ENCODE measurements at places on chromosomes 7 and 10. TPM values are rescaled to one million over a fixed set of nuclear protein-coding genes. Genes with fewer than 3 reads are reported as not detected.

AKR1E2 gene
- total RNA-seq, result 6.6 TPM

ATXN7L1 gene
- total RNA-seq, result 8.5 TPM

SKIDA1 gene
- 0.05 TPM for total RNA-seq

RADIL gene
- total RNA-seq, result 0.26 TPM

FKBP6 gene
- not detected for total RNA-seq

- DNase-seq, result no peak
- H3K4me3 ChIP-seq, result no peak overlapping the region
- no peak overlapping the region for H3K27ac ChIP-seq
- H3K27me3 ChIP-seq, result peaks cover 1% of the 10 kb centered on the region
- no peaks in the 10 kb centered on the region for H3K4me1 ChIP-seq
- H3K36me3 ChIP-seq, result no peaks in the 10 kb centered on the region
Measured at GRCh38 chr7:34011017-34011695, 105.8 kb downstream of the BMPER start.

DNA sequence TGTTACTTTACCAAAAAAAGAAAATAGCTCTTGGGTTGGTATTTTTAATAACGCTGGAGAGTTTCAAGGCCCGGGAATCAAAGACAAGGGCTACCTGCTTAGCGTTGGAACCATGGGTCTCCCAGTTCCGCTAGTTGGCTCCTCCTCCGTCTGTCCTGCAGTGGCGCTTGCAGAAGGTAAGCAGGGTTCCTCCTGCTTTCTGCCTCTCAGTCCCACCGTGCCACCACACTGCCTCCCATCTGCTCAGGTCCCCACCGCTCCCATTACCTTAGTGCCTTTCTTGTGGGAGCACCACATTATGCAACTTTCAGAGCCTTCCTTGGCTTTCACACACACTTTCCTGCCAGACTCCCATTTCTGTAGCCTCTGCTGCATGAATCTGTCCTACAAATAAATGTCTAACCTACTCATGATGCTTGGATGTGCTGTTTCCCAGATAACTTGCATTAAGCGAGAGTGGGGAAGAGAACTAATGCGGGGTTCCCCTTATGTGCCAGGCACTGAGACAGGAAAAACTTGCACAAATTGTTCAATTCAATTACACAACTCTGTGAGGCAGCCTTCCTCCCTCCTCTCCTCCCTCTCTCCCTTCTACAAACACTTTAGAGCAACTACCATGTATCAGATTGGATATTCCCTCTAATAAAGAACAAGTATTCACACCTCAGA, 124.5 kb downstream of the AOAH start:
- H3K27me3 ChIP-seq, result no peaks in the 10 kb centered on the region
- H3K36me3 ChIP-seq, result peaks cover 1% of the 10 kb centered on the region
- no peak for DNase-seq
- no peak overlapping the region for H3K27ac ChIP-seq
- H3K4me3 ChIP-seq, result no peak overlapping the region
- H3K4me1 ChIP-seq, result peaks cover 60% of the 10 kb centered on the region

DNA sequence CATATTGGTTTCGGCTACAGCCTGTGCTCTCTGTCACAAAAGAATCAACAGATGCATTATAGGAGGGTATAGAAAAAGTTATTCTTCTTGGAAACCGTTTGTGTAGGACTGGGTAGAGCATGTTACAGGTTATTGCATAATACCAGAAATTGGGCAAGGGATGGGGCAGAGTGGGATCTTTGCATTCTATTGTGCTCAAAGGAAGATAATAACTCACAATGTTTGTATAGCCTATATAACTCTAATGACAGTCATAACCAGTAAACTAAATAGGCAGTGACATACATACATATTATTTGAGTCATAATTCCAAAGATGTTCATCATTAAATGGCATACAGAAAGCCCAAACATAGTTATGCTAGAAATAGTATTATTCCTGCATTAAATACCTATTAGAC, 179.7 kb downstream of the XPNPEP1 start:
- no peaks in the 10 kb centered on the region for H3K36me3 ChIP-seq
- H3K4me1 ChIP-seq, result no peaks in the 10 kb centered on the region
- no peak overlapping the region for H3K27ac ChIP-seq
- H3K4me3 ChIP-seq, result no peak overlapping the region
- peaks cover 1% of the 10 kb centered on the region for H3K27me3 ChIP-seq

GRCh38 chr7:25926451-25926850, 225.5 kb upstream of the NFE2L3 start:
- no peaks in the 10 kb centered on the region for H3K4me1 ChIP-seq
- H3K4me3 ChIP-seq, result no peak overlapping the region
- no peaks in the 10 kb centered on the region for H3K36me3 ChIP-seq
- H3K27ac ChIP-seq, result no peak overlapping the region

DNA sequence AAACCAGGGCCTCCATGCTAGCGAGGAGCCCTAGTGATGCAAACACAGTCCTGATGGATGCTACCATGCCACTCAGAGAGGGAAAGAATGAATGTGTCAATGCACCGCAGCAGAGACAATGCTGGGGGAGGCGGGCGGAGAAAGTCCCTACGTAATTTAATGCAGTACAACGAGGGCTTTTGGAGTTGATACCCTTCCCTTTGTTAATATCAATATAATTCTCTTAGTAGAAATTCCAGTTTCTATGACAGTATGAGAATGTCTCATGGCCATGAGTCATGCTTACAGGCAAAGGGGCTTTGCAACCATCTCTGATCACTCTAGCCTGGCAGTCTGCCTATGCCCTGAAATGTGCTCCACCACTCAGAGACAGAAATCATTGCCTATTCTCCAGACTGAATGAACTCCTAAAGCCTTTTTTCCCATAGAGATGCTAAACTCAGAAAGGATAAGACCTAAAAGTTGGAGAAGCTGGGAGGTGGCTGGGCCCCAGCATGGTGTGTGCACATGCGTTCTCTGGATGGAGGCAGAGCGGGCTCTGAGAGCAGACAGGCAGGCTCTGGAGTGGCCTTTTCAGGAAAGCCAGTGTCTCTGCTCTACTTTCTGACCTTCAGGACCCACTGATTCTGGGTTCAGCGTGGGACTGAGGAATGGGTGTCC, 20.3 kb upstream of the GIMAP2 start:
- H3K36me3 ChIP-seq, result peaks cover 19% of the 10 kb centered on the region
- no peak for DNase-seq
- H3K4me3 ChIP-seq, result peak overlapping the region; percentile 69
- H3K27me3 ChIP-seq, result no peaks in the 10 kb centered on the region
- H3K27ac ChIP-seq, result peak overlapping the region; percentile 91

GRCh38 chr7:48078470-48078869, 10.6 kb upstream of the UPP1 start:
- H3K4me3 ChIP-seq, result no peak overlapping the region
- peaks cover 1% of the 10 kb centered on the region for H3K36me3 ChIP-seq
- H3K27me3 ChIP-seq, result peaks cover 2% of the 10 kb centered on the region
- H3K27ac ChIP-seq, result no peak overlapping the region

GRCh38 chr7:28774261-28774988, 183.7 kb downstream of the TRIL start:
- H3K27ac ChIP-seq, result no peak overlapping the region
- DNase-seq, result no peak
- no peaks in the 10 kb centered on the region for H3K27me3 ChIP-seq
- no peak overlapping the region for H3K4me3 ChIP-seq
- no peaks in the 10 kb centered on the region for H3K4me1 ChIP-seq
- no peaks in the 10 kb centered on the region for H3K36me3 ChIP-seq

DNA sequence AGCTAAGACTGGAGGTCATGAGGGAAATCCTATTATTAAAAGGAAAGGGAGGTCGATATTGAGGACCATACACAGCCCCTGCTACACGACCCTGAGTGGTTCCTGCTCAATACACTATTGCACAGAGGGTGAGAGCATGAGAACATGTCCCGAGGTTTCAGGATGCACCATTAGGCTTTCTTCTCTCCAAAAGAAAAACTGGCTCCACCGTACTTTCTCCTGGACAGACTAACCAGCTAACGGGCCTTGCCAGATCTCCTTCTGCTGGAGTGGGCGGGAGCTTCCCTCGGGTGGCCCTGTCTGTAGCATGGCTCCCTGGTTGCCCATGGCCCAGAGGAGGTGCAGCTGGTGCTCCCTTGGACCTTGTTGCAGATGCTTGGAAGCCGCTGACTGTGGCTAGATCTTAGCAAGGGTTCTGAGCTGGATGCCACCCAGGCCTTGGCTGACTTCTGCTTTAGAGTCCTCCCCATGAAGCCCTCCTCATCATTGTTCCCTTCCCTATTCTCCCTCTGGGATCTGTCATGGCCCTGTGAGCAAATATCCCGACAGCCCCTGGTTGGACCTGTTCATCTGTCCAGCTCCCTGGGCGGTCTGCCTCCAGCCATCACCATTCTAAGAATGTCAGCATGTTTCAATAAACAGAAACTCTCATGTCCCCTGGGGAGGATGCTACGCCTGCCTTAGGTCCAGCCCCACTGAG, 52.9 kb upstream of the SHH start:
- H3K27me3 ChIP-seq, result no peaks in the 10 kb centered on the region
- H3K27ac ChIP-seq, result no peak overlapping the region
- no peak for DNase-seq

Data from activated T-helper 1 cell treated with anti-CD3 and anti-CD28 coated beads, Interleukin-12 subunit alpha, Interleukin-12 subunit beta, Interleukin-2, Interleukin-4 antibody, amounts not matched to agents 30 ng/mL and 10 ng/mL and 1 ng/mL, durations not matched to agents 14 hours and 24 hours and 36 hours (primary cell).